ENCODE measurements at places on chromosomes 2 and 18. TPM values are rescaled to one million over a fixed set of nuclear protein-coding genes. Genes with fewer than 3 reads are reported as not detected.

The LRRC30 gene
- polyA plus RNA-seq = 0.40 TPM

The ASTL gene
- polyA plus RNA-seq = 0.18 TPM

The C2orf81 gene
- polyA plus RNA-seq = 5.5 TPM

The TDRD15 gene
- not detected for polyA plus RNA-seq

The ALPG gene
- polyA plus RNA-seq = not detected

The LAMA1 gene
- polyA plus RNA-seq = 95.7 TPM

The C18orf54 gene
- polyA plus RNA-seq = 15.8 TPM

The ANKRD62 gene
- 0.10 TPM for polyA plus RNA-seq

The M1AP gene
- polyA plus RNA-seq = 1.0 TPM

The HES6 gene
- polyA plus RNA-seq = 3.7 TPM

The PSD4 gene
- polyA plus RNA-seq = 10.0 TPM

The GPR45 gene
- not detected for polyA plus RNA-seq

The GPR155 gene
- polyA plus RNA-seq = 12.4 TPM

The TCF7L1 gene
- polyA plus RNA-seq = 50.7 TPM

The ZSCAN30 gene
- 68.0 TPM for polyA plus RNA-seq

The ASIC4 gene
- polyA plus RNA-seq = 0.20 TPM

The FIGN gene
- 14.1 TPM for polyA plus RNA-seq

The ASB18 gene
- 0.15 TPM for polyA plus RNA-seq

The FEV gene
- not detected for polyA plus RNA-seq

The DYNAP gene
- 0.08 TPM for polyA plus RNA-seq

The SERPINB11 gene
- polyA plus RNA-seq = not detected

The RPL37A gene
- 1,889 TPM for polyA plus RNA-seq

The PHLPP1 gene
- polyA plus RNA-seq = 17.9 TPM

The GLI2 gene
- 10.8 TPM for polyA plus RNA-seq

The KANSL3 gene
- 70.6 TPM for polyA plus RNA-seq

The MC2R gene
- polyA plus RNA-seq = not detected

The GCKR gene
- polyA plus RNA-seq = 0.10 TPM

The COL4A3 gene
- polyA plus RNA-seq = 79.8 TPM

The FN1 gene
- polyA plus RNA-seq = 550 TPM

The MRPL19 gene
- polyA plus RNA-seq = 72.6 TPM

The ACMSD gene
- 43.9 TPM for polyA plus RNA-seq

The FAM124B gene
- polyA plus RNA-seq = 2.6 TPM

The MEMO1 gene
- 36.1 TPM for polyA plus RNA-seq

The C2orf74 gene
- 42.4 TPM for polyA plus RNA-seq

The CDK15 gene
- 1.4 TPM for polyA plus RNA-seq

The KCNIP3 gene
- 17.7 TPM for polyA plus RNA-seq

Measured in left kidney (tissue), 8 donors.